ENCODE measurements at places on chromosomes 13 and 19.

DNA sequence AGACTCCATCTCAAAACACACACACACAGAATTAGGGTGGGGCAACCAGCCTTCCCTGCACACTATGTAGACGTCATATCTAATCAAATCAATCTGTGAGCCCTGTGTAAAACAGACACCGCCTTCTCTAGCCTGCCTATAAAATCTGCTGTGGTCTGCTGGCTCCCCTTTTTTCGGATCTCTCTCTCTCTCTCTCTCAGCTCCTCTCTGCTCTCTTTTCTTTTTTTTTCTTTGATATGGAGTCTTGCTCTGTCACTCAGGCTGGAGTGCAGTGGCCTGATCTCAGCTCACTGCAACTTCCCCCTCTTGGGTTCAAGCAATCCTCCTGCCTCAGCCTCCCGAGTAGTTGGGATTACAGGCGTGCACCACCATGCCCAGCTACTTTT, 11.8 kb upstream of the CD70 start:
- DNase-seq, result no peak

GRCh38 chr13:107866032-107866940, 349.1 kb downstream of the LIG4 start:
- DNase-seq, result no peak

DNA sequence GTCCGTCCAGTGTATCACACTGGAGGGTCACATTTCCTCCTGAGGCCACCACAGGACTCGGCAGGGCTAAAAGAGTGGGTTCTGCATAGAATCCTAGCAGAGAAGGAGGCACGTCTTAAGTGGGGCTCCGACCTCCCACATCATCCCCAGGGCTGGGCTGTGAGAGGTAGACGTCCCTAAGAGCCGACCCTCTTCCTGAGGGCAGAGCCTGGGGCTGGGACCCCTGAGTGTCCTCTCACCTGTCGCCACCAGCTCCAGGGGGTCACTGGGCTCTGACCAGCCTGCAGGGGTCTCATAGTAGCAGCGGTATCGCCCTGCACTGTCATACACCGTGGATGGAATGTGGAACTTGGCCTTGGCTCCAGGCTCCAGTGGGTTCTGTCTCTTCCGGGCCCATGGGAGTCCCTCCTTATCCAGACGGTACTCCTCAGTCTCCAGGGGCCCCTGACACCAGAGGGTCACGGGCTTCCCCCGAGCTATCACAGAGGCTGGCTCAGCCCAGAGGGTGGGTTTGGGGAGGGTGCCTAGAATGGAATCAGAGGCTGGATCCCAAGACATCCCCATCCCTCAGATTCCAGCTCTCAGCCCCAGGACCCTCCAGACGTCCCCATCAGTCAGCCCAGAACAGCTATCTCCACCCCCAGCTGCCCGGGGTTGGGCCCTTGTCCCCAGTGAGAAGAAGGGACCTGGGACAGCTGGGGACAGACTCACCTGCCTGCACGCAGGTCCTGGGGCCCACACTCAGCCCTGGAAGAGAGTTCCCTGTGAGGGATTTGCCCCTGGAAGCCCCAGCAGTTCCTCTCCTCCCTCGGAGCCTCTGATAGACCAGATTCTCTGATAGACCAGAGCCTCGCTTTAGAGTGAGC, 590 bp downstream of the LILRB5 start:
- DNase-seq, result no peak

DNA sequence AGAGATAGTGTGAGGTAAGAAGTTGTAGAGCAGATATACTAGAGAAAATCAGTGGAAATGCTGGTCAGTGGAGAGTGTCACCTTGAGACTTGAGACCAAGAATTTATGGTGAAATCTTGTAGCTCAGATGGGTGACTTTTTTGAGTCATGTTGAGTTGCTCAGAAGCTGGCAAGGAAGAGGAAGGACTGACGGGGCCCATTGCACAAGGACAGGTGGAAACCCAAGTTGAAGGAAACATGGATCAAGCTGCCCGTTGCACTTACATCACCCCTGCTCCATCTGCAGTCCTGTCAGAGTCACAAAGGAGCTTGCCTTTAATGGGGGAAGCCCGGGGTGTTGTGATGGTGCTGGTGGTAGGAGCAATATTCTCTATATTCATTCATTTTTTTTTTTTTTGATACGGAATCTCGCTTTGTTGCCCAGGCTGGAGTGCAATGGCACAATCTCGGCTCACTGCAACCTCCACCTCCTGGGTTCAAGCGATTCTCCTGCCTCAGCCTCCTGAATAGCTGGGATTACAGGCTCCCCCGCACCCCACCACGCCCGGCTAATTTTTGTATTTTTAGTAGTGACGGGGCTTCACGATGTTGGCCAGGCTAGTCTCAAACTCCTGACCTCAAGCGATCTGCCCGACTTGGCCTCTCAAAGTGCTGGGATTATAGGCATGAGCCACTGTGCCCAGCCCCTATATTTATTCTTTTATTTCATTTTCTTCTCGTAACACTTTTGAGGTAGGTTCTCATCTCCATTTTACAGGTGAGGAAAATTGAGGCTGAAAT, 27.4 kb downstream of the UBAC2 start:
- DNase-seq, result no peak

GRCh38 chr13:70964124-70964523, 855.9 kb upstream of the KLHL1 start:
- no peak for DNase-seq

DNA sequence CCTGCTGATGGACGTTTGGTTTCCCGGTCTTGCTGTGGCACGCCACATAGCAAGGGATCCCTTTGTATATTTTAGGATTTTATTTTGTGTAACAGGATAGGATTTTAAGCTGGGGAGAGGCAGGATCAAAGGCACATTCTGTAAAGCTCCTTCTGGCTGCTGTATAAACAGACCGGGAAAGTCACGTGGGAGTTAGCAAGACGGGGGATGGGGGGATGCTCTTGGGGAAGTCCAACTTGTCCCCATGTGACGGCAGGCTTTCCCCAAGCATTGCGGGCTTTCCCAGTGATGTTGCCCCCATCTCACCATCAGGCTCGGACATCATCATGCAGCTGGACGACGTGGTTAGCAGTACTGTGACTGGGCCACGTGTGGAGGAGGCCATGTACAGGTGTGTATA, 5.8 kb downstream of the QTRT1 start:
- DNase-seq, result no peak

DNA sequence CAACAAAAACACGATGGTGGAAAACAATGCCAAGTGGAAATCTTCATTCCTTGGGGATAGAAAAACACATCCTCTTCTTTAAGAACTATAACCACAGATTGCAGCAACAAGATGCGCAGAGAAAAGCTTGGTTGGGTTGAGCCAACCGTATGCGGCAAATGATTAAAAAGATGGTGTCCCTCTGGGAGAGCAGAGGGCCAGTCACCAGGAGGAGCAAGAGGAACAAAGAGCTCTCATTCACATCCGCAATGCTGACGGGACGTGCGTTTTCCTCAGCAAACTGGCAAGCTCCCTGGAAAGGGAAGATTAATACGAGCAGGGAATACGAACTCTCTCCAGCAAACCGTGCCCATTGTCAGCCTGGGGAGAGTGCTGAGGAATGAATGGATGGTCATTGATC, 141.6 kb downstream of the KATNAL1 start:
- no peak for DNase-seq

GRCh38 chr13:30107121-30107520, 200.2 kb downstream of the KATNAL1 start:
- DNase-seq, result no peak

GRCh38 chr19:51772977-51773376, 12.0 kb downstream of the FPR2 start:
- no peak for DNase-seq

DNA sequence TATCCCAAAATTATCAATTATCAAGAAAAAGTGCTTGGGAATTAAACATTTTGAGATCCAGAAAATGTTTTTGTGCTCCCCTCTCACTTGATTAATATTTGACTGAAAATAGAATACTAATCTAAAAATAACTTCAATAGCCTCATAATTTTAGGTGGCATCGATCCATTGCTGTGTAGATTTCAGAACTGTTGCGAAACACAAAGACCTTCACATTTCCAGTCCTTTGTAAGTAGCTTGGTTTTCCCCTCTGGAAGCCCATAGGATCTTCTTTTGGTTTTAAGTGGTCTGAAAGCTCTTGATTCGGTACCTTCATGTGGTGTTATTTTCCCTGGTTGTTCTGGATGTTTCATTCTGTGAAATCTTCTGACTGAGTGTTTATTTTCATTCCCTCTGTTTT, 176.5 kb downstream of the NUFIP1 start:
- DNase-seq, result no peak

- no peak for DNase-seq
These were observed 16.2 kb upstream of the FOXO1 start for GRCh38 chr13:40682449-40683240.

DNA sequence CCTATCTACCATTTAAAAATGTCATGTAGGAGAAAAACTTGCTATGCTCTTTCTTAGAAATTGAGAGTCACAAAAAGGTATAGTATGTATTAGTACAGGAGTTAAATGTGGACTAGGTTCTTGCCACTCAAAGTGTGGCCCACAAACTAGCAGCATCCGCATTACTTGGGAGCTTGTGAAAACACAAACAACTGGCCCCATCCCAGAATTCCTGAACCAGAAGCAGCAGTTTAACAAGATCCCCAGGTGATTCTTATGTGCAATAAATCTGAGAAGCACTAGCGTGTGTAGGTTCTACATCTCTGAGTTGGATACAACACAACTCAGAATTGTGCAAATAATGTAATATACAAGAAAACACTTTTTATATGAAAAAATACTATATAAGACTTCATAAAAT, 325.9 kb downstream of the DCT start:
- DNase-seq, result no peak

DNA sequence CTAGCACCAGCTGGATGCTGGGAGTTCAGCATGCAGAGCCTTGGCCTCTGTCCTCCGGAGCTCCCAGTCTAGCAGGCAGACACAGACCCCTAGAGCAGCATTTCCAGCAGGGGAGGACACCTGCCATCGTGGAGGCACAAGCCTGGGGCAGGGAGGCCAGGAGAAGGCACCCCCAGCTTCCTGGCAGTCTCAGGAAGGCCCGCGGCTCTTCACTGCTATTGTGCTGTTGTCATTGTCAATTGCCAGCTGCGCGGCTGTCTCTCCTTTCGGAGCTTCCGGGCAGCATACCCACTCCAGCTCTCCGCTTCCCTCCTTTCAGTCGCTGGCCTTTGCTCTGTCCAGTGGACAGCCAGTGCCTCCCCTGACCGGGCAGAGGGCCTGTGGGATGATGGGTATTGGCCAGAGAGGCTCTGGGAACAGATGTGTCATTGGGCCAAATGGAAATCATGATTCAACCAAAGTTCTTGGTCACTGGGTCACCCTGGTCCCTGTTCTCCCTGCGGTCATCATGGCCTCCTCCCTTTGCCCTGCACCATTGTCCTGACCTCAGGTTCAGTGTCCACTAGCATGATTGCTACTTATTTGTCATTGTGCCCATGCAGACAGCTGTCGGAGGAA, 93.0 kb downstream of the SLC7A1 start:
- DNase-seq, result no peak

- no peak for DNase-seq
These were observed 648.7 kb downstream of the UQCRFS1 start for GRCh38 chr19:28563964-28564921.

DNA sequence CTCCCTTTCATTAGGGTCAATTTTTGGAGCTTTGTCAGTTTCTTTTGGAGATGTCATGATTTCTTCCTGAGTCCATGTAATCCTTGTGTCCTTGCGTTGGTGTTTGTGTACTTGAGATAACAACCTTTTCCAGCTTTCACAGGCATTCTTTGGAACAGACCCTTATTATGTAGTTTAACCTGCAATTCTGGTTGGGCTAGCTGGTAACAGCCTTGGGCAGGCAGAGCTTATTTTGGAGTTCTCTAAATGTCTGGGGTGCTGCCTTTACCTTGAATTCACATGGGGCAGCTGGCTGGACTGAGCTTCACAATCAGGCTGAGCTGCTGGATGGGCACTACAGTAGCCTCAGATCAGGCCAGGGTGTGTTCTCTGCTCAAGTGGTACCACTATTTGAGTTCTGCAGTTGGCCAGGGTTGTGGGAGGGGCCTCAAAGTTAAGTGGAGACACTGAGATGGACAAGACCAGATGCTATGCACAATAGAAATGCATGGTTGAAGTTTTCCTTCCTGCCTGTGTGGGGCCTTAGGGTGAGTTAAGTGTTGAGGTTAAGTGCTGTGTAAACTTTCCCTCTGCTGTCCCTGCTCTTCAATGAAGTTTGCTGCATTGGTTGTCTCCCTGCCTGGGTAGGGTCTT, 277.3 kb downstream of the ATP8A2 start:
- no peak for DNase-seq

- no peak for DNase-seq
These were observed 50.8 kb upstream of the FLT1 start for GRCh38 chr13:28545583-28546333.

- DNase-seq, result no peak
These were observed 23.0 kb downstream of the COL4A1 start for GRCh38 chr13:110283736-110284517.

DNA sequence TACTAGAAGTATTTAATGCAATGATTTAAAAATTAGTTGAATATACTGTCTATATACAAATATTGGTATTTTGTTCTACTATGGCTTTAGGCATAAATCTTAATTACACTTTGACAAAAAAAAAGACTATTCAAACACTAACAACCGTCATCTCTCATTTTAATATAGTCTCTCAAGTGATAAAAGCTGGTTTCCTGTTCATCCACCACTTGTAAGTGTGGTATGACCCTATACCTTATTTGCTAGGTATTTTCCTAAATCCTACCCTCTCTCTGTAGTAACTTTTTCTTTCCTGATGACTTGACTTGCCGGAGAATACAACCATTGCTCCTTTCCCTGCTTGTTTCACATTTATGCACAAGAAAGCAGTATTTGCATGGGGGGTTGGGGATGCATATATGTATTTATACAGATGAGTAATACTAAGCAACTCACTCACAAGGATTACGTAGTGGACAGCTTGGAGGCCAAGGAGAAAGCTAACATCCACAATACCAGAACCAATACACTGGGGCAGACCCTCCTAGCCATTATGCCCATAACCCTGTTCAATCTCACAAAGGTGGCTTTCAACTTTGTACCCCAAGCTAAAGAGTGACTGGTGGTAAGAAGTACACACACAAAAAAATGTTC, 12.7 kb upstream of the EFNB2 start:
- no peak for DNase-seq

- no peak for DNase-seq
These were observed 4.8 kb downstream of the TTYH1 start for GRCh38 chr19:54420068-54420382.

DNA sequence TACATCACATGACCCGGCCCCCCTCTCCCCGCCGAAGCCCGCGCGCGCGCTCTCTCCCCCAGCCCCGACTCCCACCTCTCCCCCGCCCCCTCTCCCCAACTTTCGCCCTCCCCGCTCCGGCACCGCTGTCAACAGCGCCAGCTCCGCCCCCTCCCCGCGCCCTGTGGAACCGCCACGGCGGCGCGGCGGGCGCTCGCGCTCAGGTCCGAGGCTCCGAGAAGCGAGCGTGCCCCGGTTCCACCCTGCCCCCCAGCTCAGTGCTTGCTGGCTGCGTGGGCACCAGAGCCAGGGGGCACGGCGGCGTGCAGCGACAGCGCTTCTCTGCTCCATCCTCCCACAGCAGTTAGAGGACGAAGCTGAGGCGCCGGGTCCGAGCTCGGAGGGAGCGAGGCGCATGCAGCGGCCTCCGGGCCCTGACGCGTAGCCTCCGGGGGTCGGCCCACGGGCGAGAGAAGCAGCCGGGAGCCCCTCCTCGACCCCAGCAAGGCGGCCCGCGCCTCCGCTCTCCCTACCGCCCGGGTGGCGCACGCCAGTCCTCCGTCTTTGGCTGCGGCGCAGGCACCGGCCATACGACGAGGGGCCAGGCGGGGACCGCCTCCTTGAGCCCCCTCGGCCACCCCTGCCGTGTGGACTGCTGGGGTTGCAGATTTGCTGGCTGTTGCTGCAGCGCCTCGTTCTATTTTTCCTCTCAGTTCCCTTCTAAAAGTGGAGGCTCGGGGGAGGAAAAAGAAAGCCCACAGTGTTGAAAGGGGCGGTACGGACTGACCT, 109.5 kb downstream of the KCNRG start:
- DNase-seq, result no peak

GRCh38 chr19:52453324-52454094, at the start of gene ZNF578:
Gene ZNF578 (plus strand): TSS chr19:52453553. CDS start chr19:52501846, 48,293 bp downstream.
- peak; percentile 70 for DNase-seq

All from kidney epithelial cell (primary cell).